ENCODE measurements at places on chromosomes 5 and 9.

GRCh38 chr9:116178481-116179211, 25.1 kb downstream of the PAPPA start:
- DNase-seq: no peak

DNA sequence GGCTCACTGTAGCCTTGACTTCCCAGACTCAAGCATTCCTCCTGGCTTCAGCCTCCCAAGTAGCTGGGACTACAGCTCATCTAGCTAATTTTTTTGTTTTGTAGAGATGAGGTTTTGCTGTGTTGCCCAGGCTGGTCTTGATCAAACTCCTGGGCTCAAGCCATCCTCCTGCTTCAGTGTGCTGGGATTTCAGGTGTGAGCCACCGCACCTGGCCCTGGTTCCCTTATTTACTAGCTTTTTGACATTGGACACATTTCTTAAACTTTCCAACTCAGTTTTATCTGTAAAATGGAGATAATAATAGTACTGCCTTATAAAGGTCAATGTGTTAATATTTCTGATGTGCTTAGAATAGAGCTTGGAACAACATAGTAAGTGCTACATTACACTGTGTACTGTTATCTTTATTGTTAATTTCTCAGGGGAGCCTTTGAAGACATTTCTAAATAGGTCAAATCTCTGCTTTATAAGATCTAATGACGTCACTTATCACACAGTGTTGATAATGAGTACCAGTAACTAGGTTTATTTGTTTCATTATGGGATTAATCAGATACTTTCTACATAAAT, 66.7 kb downstream of the KIAA1958 start:
- no peak for DNase-seq

- DNase-seq: no peak
These were observed 148.5 kb downstream of the C9orf152 start for GRCh38 chr9:110059461-110059860.

DNA sequence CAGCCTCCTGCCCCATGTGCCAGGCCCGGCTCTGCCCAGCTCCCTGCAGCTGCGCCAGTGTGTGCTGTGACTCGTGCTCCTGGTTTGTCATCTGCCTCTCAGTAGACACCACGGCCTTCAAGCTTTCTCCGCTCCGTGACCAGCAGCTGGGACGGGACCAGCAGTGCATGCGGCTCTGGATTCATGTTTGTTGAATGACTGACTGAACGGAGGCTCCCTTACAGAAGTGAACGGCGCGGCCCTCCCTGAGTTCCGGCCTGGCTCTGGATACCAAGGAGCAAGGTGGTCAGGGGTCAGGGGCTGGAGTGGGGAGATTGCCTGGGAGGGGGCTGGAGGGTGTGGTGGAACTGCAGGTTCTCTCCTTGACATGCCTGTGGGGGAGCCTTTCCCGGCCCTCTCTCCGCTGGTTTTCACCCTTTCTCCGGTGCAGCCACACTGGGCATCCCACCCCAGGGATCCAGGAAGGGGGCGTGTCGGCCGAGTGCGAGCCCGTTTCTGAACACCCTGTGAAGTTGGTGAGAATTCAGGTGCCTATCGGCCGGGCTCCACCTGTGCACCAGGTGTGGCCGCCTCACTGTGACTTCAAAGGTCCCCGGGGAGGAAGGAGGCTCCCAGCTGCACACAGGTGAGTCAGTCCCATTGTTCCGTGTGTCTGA, 11.1 kb upstream of the CEP72 start:
- DNase-seq: no peak

DNA sequence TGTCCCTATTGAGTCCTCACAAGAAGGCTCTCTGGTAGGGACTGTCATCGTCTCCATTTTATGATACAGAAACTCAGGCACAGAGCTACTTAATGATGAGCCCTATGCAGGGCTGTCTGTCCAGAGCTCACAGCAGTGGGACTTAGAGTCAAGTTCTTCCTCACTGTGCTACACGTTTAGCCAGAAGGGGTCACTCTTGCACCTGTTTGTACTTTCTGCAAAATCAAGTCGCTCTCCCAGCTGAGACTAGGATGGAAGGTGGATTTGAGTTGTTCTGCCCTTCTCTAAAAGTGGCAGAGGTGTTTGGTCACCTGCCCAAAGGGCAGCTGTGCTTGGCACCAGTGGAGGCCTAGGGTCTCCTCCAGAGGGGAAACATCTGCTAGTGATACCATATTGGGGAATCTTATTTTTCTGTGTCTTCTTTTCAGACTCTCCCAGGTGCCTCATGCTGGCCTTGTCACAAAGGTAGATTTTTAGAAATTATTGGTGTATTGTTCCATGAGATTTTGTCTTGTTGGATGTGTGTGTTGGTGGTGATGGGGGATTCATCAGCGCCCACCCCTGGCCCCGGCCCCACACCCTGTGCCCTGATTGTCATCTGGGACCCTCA, 104.2 kb downstream of the PPARGC1B start:
- peak; percentile 17 for DNase-seq

GRCh38 chr9:136644593-136645351, 17.9 kb upstream of the EGFL7 start:
- no peak for DNase-seq

Data from stimulated activated CD8-positive, alpha-beta memory T cell treated with anti-CD3 and anti-CD28 coated beads, Interleukin-4, amount 100 ng/mL, for 4 hours (primary cell).